ENCODE measurements at places on chromosomes 3 and 15.

GRCh38 chr3:1017870-1018269 lies 75.0 kb upstream of the CNTN6 start:
- DNase-seq = no peak

- no peak for DNase-seq
Observed at GRCh38 chr15:75620058-75620820, 5.3 kb downstream of the SNUPN start.

- no peak for DNase-seq
Observed at GRCh38 chr3:169699536-169700050, 36.1 kb upstream of the MECOM start.

DNA sequence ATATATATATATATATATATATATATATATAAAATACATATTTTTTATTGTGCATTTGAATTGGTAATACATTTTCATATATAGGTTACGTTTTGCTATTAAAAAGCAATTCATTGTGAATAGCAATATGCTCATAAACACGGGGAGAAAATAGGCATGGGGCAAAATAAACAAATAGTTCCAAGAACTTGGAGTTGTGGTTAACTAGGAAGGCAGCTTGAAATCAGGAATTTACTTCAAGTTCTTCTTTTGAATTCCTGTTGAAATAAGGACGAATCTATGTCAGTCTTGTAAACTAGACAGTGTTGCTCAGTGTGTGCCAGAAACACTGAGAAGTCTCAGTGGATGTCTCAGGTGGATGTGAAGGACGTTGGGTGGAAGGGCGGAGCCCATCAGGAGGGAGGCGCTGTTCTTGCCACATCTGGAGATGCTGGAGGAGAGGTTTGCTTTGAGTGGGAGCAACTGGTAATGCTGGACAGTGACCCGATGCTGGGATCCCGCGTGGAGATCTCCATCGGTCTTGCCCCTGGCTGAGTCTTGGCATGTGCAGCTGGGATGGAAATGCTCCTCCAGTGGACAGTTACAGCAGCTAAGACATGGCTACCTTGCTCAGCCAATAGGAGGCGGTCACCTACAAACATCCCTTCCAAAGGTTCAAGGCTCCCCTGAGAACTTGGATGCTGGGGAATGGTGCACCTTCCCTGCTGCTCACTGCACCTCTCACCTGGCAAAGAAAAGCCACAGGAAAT lies 2.5 kb downstream of the IL16 start:
- DNase-seq = no peak

- DNase-seq = no peak
Observed at GRCh38 chr3:161941891-161942290, 445.3 kb downstream of the OTOL1 start.

GRCh38 chr3:197564097-197564843 lies 8.5 kb upstream of the BDH1 start:
- DNase-seq = no peak

- DNase-seq = peak; percentile 40
Observed at GRCh38 chr15:31325595-31326155, 960 bp upstream of the KLF13 start.

DNA sequence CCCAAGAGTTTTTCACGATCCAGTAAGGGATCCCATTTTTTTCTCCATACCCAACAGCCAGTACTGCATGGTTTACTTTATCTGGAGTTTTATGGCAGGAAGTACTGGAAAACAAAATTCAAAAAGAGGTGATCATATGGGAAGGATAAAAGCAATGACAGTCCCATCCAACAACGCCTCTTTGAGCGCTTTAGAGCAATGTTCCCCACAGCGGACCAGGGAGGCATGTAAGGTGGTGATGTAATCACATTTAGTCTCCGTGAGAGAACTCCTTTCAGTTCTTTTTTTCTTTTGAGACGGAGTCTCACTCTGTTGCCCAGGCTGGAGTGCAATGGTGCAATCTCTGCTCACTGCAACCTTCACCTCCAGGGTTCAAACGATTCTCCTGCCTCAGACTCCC lies 21.8 kb downstream of the CTSH start:
- no peak for DNase-seq

- DNase-seq = no peak
Observed at GRCh38 chr3:13296662-13297061, 123.5 kb downstream of the NUP210 start.

DNA sequence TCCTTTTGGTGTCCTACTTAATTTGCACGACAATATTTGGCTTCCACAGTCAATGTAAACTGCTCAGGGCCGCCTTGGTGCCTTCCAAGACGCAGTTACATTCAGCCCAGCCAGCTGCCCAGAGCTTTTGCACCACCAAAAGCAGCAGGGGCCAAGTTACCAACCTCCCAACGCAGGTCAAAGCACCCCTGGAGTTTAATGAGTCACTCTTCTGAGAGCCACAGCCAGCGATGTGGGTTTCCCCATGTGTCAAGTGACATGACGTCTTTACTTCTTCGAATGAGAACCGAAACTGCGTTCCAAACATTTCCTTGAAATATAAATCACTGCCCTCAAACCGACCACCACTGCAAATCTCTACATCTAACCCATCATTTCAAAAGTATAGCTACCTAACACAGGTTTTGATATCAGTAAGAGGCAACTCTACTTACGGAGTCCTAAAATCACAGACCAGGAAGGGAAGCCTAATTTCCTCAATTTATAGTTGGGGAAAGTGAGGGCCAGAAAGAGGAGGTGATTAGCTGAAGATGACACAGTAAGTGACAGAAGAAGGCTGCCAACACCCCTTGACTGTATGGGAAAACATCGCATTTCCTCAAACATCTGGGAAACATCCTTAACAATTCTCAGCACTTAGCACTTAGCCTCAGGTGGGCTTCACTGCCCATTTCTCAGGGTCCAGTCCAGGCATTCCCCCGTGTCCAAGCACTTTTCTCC lies 24.5 kb downstream of the MB21D2 start:
- peak; percentile 98 for DNase-seq

- no peak for DNase-seq
Observed at GRCh38 chr3:165505657-165506056, 309.5 kb upstream of the SLITRK3 start.

GRCh38 chr15:94023531-94023930 lies 207.8 kb upstream of the MCTP2 start:
- no peak for DNase-seq

GRCh38 chr3:129461461-129462146 lies 21.6 kb downstream of the IFT122 start:
- DNase-seq = no peak

DNA sequence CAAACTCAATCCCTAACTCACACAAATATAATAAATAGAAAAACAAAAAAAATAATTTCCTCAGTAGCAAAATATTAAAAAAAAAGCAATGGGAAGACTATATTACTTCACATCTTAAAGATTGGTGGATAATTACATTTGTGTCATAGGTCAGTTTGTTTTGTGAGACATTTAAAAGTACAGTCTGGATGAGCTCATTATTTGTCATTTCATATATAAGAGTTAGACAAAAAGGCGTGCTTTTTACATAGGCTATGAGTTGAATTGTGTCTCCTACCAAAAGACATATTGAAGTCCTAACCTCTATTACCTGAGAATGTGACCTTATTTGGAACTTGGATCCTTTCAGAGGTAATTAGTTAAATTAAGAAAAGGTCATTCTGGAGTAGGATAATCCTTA lies 710.1 kb upstream of the CBLB start:
- no peak for DNase-seq

GRCh38 chr3:155854141-155854940 lies at the start of gene SLC33A1:
SLC33A1 (minus strand) TSS chr3:155854427; CDS start chr3:155853997, 430 bp downstream.
- peak; percentile 100 for DNase-seq

- DNase-seq = no peak
Observed at GRCh38 chr15:34837246-34838016, 42.1 kb upstream of the ACTC1 start.

DNA sequence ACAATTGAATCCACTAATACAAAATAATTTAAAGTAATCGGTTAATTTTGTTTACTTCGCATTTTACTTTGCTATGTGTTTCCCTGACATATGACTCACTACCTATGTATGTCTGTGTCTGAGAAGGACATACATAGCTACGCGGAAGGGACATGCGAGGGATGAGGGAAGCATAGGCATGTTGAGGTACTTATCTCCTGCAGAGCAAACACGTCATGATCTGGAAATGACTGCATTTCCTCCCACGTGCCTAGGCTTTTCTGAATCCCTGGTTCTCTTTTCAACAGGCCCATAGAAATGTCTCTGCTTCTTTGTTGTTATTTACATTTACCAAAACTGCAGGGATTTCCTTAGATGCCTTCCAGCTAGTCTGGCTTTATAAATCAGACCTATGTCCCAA lies 27.5 kb downstream of the ALCAM start:
- DNase-seq = no peak

DNA sequence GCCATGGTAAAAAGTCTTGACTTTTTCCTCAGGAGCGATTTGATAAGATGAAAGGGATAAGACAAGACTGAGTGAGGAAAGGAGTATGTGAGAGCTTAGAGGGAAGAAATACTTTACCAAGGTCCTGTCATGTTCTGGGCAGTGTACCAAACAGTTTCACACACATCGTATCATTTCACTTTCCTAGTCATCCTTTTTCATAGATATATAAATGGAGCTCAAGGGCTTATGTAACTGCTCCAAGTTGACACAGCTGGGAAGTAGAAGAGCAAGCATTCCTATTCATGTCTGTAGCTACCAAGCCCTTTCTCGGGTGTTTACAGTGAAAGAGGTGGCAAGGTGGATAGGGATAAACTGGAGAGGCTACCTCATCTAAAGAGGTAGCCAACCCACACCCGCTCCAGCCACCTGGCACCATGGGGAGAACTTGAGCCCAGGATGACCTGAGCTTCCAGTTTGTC lies 57.4 kb downstream of the MRPS25 start:
- no peak for DNase-seq

GRCh38 chr3:23840521-23840920 lies 34.8 kb downstream of the UBE2E1 start:
- no peak for DNase-seq

DNA sequence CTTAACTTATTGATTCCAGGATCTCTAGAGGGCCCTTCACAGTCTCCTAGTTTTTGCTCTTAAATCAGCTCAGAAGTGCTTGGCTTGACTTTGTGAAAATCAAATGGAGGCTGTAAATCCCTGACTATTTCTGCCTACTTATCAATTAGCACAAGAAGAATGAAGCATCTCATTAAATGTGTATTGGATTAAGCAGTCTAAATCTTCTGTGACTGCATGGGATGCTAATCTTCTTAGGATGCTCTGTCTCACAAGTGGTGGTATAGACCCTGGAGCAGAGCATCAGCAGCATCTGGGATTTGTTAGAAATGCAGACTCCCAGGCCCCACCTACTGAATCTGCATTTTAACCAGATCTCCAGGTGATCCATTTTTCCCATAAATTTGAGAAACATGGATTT lies 488.7 kb downstream of the AGBL1 start:
- no peak for DNase-seq

DNA sequence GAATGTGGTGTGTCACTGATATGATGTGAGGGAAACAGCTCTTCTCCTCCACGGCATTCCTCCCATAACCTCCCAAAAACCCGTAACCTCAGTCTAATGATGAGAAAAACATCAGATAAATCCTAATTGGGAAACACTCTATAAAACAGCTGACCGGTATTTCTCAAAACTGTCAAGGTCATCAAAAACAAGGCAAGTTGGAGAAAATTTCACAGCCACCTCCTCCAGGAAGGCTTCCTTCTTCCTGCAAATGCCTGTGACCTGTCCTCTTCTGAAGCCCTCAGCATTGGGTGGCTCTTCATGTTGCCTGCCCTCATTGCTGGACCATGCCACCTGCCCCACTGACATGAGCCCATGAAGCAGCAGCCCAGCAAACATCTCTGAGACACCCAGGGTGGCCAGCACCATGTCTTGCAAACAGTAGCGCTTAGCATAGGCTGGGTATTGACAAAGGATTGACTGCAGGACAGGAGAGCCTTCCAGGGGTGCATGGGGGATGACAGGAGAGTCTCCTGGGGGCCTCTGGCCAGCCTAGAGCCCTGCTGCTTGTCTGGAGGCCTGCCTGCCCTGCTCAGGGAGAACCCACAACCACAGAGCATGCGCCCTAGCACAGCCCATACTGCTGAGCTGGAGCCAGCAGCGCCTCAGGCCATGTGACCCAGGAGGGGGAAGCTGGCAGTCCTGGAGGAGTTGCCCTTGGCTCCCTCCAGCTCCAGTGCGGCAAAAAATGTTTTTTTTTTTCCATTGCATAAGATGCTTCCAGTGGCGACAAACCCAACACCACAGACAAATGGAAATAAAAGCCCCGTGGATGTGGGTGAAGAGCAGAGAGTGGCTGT lies 49.7 kb downstream of the XXYLT1 start:
- DNase-seq = no peak

GRCh38 chr3:52143616-52144015 lies 10.6 kb downstream of the POC1A start:
- no peak for DNase-seq

GRCh38 chr3:127480196-127480954 lies 110.2 kb downstream of the TPRA1 start:
- DNase-seq = no peak

DNA sequence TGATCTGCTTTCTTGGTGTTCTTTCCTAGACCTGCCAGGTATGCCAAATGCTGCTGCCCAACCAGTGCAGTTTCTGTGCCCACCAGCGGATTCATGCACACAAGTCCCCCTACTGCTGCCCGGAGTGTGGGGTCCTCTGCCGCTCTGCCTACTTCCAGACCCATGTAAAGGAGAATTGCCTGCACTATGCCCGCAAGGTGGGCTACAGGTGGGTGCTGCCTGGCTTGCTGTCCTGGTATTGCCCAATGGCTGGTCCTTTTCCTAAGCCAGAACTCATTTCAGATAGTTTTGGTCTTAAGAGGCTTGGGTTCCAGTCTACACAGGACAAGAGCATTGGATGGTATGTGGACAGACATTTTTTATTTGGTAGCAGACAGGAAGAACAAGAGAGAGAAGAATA lies 26.5 kb upstream of the ALPK3 start:
- no peak for DNase-seq

DNA sequence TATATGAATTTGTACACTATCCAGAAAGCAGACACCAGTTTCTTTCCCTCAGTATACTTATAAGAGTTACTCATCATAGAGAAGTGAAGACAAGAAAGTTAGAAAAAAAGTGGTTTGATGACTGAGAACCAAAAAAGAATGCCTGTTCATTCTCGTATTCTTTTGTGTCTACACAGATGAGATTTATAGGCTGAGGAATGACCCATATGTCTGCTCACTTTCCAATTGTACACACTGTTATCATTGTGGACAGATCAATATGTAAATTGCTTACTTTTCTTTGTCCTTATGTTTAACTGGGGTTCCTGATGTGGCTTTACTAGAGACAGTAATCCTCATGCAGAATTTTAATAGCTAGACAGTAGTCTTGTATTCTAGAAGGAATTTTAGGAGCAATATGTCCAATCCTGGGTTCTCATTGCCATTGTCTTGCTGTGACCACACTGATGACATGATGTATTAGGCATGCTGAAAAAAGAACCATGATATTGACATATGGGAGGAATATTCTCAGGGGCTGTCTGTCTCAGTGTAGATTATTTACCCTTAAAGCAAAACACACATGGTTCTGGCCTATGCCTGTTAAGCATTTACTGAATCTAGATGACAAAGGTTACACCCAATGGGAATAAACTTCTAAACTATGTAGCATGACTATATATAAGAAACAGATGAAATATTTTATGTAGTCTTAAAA lies 669.7 kb downstream of the ROBO1 start:
- DNase-seq = no peak
